Left lobe of liver (tissue), 2 donors: ENCODE measurements at places on chromosomes 1 and 21. TPM values are rescaled to one million over a fixed set of nuclear protein-coding genes. Genes with fewer than 3 reads are reported as not detected.

The NID1 gene
- 49.7 TPM for total RNA-seq

DNA sequence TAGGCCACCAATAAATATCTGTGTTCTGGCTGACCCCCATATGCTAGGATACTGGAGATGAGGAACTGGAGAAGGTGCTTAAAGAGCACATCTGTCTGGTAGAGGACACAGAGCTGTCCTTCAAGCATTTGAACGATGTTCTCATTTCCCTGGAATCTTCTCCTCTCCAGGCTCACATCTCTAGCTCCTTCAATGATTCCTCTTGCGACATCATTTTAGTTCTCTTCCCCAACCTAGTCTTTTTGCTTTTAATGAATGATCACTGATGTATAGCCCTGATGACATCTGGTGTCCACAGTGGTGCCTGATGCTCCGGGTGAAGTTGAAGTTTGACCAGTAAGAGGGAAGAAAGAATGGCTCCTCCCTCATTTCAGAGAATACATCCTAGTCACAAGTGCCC is 80.8 kb upstream of the UBE2U start:
- no peak for DNase-seq

The KCNJ6 gene
- total RNA-seq = not detected

- no peak for DNase-seq
Measured at GRCh38 chr1:39952359-39953110, 2.4 kb upstream of the MFSD2A start.

GRCh38 chr1:7594002-7594713 is 176.9 kb upstream of the VAMP3 start:
- no peak for DNase-seq

DNA sequence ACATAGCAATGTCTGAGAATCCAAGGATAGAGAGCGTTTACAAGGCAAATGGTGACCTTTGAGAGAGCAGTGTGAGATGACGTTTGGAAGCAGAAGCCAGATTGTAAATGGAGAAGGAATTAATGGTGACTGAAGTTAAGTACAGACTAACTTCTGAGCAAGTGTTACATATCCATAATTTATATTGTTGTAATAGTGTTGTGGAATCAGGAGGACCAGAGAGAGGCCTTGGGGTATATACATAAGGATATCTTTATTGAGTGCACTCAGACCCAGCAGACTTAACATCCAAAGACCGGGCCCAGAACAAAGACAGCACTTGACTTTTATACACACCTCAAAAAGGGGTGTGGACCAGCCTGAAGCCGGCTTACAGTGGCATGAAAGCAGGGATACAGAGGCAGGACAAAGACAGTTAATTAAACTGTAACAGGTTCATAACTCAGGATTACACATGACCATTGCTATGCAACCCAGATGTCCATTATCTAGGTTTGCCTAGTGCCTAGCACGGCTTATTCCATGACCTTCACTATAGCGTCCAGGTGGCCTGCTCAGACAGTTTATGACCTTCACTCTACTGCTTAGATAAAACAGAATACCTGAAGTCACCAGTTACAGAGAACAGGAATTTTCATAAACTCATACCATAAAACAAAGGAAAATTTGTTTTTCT is 2.7 kb upstream of the MGST3 start:
- DNase-seq = no peak

- DNase-seq = no peak
Measured at GRCh38 chr1:94666797-94667196, 125.2 kb upstream of the F3 start.

DNA sequence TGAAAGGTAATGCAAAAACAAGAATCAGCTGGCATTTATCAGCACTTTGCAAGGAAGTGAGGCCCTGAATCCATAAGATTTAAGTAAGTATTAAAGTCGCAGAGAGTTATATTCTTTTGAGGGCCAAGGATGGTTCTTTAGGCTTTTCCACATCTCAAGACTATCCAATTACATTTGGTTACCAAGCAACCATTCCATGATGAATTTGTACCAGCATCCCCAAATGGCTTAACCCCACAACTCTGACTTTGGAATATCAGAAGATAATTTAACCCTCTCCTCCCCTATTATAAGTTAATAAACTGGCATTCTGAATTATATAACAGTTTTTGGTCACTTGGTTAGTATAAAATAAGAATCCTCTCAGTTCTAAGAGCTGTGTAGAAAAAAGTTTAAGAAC is 2.8 kb downstream of the PHTF1 start:
- no peak for DNase-seq

The TRABD2B gene
- total RNA-seq = 15.1 TPM

DNA sequence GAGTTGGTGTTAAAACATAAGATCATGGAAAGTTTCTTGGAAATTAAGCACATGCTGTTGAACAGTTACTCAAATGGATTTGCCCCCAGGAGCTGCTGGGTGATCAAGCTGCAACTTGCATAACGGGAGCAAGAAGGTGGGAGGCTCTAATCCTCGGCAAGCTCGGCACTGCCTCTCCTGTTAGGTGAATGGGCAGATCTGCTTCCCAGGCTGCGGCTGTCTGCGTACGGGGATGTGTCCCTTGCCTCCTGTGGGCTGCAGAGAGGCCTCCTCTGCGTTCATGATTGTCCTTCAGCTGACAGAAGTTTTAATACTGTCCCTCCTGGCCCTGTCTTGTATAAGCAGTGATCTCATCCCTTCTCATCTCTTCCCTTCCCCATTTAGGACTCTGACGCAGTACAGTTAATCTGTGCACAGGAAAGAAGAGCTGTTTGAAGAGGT is 36.7 kb downstream of the ATP1A1 start:
- DNase-seq = no peak

GRCh38 chr1:61790837-61791236 is 48.6 kb downstream of the PATJ start:
- no peak for DNase-seq

The SERPINC1 gene
- total RNA-seq = 2,515 TPM

GRCh38 chr1:226569879-226570547 is 21.4 kb downstream of the STUM start:
- no peak for DNase-seq

The FCRL5 gene
- total RNA-seq = 0.05 TPM

DNA sequence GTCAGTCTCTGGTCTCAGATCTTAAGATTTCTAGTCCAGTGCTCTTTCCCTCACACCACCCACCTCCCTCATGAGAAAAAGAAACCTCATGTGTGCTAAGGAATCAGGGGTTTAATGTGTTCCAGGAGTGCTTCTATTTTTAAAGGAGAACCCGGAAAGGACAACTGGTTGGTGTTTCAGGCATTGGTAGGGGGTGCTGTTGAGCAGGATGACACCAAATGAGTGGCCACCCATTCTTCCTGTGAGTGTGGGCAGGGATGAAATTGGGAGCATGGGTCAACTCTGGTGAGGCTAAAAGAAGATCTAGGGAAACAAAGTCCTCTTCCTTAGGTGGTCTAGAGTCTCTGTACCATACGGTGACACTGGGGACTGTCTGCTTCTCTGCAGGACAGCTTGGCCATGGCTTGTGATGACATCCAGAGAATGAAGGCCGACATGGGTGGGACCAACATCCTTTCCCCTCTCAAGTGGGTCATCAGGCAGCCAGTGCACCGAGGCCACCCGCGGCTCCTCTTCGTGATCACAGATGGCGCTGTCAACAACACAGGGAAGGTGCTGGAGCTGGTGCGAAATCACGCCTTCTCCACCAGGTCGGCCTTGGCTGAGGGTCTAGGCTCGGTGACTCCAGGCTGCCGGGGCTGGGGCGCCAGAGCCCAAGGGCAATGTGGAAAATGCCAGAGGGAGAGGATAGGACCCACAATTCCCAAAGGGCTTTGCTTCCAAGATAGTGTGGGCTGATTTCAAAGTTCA is 39.3 kb downstream of the VWA5B1 start:
- DNase-seq = no peak

The HSF2BP gene
- total RNA-seq = 0.20 TPM

The USH2A gene
- 1.5 TPM for total RNA-seq

The SLAMF8 gene
- 0.53 TPM for total RNA-seq

The AMY1A gene
- total RNA-seq = not detected

DNA sequence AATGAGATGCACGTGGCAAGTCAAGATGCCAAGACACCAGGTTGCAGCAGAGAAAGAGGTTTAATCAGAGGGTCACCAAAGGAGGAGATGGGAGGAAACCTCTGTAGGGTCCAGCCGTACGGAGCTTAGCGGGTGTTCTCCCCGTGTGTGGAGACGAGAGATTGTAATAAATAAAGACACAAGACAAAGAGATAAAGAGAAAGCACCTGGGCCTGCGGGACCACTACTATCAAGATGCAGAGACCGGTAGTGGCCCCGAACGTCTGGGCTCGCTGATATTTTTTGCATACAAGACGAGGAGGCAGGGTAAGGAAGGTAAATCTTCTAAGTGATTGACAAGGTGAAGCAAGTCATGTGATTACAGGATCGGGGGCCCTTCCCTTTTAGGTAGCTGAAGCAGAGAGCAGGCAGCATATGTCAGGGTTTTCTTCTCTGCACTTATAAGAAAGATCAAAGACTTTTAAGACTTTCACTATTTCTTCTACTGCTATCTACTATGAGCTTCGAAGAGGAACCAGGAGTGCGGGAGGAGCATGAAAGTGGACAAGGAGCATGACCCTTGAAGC is 41.2 kb upstream of the TDRD10 start:
- DNase-seq = no peak

DNA sequence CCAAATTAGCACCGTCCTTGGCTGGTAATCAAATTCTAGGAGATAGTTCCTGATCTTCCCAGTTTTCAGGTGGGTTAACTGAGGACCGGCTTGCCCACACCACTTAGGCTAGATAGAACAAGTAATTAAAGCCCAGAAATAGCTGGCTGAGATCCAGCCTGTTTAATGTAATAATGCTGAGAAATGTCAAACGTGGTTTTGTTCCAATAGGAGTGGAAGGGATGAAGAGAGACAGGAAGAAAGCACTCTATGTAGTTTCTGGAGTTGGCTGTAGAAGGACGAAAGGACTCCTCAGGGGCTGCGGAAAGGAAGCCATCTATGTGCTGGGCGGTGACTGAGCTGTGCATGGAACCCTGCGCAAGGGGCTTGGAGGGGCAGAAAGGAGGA is 18.6 kb downstream of the NAV1 start:
- DNase-seq = no peak

DNA sequence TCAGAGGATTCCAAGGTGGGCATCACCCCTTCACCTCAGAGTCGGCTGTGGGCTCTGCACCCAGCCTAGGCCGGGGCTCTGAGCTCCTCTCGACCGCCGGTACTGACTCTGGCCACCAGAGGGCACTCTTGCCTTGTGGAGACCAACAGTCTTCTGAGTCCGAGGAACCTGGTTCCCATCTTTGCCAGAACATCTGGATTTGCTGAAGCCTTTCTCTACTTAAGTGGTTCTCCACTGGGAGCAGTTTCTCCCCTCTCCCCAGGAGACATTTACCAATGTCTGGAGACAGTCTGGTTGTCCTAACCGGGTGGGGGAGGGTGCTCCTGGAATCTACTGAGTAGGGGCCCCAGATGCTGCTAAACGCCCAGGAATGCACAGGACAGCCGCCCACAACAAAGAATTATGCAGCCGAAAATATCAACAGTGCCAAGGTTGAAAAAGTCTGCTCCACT is 9.4 kb downstream of the ETV3L start:
- peak; percentile 82 for DNase-seq

The C1orf87 gene
- not detected for total RNA-seq

DNA sequence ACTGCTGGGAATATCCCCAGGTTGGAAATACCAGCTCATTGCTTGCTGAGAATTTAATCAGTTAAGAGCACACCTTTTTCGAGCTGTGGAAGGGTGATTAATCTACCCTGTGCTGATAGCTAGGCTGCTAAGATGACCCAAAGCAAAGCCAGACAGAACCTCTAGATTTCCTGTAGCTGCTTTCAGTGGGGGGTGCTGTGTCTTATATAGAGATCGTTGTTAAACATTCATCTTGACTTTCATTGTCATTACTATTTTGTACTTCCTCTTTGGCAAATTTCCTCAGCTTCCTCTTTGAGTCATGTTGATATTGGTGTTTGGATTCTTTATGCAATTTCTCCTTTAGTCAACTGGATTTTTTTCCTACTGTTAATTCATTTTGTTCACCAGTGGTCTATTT is 155.3 kb downstream of the DISC1 start:
- no peak for DNase-seq

GRCh38 chr1:106876384-106876783 is 180.1 kb upstream of the PRMT6 start:
- no peak for DNase-seq

The MIGA1 gene
- total RNA-seq = 8.3 TPM

DNA sequence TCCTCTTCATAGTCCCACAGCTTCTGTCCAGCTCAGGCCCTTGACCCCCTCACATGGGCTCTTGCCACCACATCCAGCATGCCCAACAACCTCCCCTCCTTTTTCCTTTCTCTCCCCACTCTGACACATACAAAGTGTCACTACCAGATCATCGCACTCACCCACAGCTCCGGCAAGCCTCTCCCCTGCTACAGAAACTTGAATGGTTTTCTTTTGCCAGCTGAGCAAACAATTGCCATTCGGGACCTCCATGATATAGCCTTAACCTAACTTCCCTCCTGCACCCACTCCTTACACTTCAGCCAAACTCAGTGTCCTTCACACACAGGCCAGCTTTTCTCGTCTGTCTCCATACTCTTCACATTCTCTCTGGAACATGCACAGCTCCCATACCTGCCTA is 43.3 kb downstream of the MAB21L3 start:
- DNase-seq = no peak

- no peak for DNase-seq
Measured at GRCh38 chr1:206551986-206552326, 44.6 kb downstream of the RASSF5 start.

The KRTAP19-3 gene
- total RNA-seq = not detected

GRCh38 chr21:42592156-42592820 is 61.1 kb upstream of the PDE9A start:
- DNase-seq = peak; percentile 36

DNA sequence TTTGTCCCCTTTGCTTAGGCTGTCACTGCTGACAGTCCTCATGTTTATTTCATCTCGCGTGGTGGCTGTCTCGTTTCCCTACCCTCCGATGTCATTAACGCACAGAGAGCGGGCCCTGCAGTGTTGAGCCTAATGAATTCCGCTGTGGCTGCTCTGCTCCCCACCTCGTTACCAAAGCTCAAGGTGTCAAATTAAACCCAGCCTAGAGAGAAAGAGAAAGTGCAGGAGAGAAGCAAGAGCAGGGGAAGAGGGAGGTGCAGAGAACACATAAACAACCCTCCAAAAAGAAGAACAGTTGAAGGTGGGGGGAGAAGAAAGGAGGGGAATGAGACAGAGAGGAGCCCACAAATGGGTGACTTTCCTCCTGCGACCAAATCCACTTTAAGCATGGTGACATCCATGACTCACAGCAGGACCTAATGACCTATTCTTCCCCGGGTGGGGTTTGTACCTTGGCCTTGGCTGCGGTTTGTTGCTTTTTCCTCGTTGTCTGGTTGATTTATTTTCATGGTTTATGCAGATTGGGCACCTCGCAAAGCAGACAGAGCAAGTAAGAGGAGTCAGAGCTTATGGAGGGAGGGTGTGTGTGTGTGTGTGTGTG is 92.5 kb downstream of the PBX1 start:
- no peak for DNase-seq
